Activated CD4-positive, alpha-beta T cell treated with anti-CD3 and anti-CD28 coated beads for 48 hours (primary cell): ENCODE measurements at places on chromosomes 3 and 15.

DNA sequence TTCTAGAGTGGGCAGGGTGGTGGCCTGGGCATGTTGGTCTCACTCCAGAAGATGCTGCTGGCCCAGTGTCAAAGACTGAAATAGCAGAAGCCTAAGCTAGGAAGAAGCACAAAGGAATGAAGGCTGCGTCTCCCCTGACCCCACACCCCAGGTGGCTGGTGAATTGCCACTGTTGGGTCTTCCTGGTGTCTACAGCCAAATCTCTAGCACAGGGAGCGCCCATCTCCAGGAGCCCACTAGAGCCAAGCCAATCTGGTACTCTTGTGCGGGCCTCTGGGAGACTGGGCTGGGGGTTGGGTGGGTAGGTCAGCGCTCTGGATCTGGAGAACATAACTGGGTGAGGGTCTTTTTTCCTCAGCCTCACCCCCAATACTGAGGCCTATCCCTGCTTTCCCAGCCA lies 894 bp downstream of the TUSC2 start:
- DNase-seq: no peak

DNA sequence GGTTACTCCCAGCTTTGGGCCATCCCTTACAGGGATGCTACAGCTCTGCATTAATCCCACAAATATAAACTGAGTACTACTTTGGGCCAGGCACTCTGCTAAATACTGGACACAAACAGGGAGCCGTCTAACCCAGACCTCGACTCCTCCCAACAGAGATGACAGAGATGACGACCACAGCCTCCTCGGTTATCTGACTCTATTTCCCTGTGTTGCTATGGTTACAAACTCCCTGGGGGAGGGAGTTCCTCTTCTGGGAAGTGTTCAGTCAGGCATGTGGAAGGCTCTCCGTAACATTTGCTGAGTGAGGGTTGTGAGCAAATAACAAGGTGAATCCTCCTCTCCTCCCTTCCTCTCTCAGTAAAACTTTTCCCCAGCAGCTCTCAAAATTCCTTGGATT lies 6.7 kb upstream of the CMTM7 start:
- no peak for DNase-seq

- DNase-seq: peak; percentile 37
Measured at GRCh38 chr3:10783360-10784351, 32.4 kb upstream of the SLC6A11 start.

DNA sequence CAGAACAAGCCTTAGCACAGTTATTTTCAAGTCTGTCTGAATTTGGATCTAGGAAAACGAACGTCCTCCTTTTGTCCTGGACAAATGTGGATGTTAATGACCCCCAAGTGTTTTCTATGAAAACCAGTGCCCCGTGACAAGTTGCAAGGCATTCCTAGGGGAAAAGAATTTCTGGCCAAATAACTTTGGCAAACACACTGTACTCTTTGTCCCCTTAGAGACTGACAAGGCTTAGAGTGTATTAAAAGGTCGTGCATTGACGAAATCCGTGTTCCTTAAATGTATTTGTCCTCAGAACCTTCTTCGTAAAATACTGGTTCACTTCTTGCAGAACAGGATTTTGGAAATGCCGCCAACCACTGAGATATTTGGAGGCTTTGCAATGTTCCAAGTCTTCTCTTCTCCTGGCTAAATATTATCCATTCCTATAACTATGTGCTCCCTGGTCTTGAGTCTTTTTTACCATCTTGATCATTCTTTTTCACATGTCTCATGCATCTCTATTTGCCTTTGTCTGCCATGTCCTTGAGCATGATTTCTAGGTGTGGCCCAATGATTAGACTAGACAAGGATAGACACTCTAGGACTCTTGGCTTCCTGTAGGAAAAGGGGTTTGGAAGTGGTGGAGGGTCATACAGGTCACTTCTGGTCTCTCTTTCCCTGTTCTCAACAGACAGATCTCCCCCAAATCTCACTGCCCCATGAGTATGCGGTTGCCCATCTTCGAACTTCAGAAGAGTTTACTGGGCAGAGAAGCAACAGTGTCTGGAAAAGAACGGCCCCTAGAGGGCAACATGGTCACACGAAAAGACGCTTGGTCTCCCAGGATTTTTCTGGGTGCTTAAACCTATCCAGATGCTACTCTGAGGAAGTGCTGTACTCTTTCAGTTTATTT lies 117.5 kb downstream of the EDEM1 start:
- DNase-seq: peak; percentile 65

DNA sequence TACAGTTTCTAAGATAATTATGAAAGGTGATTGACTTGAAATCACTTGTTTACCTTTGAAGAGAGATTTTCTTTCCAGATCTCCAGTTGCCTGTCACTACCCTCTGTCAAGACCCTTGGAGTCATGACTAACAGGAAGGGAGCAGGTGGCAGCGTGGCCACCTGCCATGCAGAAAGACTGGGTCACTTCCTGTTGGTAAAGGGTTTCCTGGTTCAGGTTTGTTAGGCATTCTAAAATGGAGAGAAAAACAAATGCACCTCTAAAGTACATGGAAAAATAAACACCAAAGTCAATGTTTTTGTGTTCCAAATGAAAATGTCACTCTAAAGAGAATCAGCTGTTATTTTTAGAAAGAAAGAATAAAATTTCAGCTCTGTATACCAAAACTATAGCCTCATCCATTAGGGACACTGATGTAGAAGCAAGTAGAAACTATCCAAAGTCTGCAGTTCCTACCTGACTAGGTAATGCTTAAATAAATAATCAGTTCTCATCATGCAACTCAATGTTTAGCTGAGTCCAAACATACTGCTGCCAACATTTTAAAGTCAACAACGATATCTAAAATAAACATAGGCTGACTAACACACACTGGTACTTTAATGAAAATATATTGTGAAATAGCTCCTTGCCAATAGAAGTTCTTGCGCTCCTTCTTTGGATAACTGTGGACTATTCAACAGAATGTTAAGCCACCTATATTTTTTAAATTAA lies 23.9 kb upstream of the TM4SF1 start:
- DNase-seq: no peak

DNA sequence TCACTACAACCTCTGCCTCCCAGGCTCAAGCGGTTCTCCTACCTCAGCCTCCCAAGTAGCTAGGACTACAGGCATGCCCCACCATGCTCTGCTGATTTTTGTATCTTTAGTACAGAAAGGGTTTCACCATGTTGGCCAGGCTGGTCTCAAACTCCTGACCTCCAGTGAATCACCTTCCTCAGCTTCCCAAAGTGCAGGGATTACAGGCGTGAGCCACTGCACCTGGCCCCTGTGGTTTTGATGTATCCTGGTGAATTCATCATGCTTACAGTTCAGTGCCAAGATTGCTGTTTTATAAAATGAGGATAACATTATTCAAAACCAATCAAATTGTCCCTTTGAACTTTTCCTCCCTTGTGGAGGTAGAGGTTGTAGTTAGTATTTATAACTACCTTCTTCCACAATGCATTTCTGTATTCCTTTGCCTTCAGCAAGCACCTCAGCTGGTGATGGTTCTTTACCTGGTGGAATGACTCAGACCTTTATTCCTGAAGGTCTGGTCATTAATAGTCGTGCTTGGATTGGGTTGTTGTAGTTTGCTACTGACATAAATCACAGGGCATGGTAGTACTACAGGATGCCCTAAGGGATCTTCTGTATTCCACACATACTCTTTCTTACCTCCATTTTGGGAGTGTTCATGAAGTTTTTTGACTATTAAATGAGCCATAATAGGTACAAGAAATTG lies 76.9 kb downstream of the UBP1 start:
- no peak for DNase-seq

DNA sequence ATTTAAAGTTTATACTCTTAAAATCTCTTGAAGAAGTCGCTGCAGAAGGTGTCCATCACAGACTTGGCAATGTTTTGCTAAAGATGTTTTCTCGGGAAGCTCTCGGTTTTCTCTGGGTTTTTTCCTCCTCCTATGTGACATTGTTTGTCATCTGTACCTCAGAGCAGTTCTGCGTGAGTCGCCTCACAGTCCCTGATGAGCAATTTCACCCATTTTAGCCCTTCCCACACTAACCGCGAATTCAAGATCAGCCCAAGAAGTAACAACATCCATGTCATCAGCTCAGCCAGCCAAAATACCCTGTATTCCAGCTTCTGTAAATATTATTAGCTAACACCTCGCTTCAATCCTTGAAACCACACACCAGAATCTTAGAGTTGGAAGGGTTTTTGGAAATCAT lies 224.3 kb upstream of the SETMAR start:
- peak; percentile 8 for DNase-seq

DNA sequence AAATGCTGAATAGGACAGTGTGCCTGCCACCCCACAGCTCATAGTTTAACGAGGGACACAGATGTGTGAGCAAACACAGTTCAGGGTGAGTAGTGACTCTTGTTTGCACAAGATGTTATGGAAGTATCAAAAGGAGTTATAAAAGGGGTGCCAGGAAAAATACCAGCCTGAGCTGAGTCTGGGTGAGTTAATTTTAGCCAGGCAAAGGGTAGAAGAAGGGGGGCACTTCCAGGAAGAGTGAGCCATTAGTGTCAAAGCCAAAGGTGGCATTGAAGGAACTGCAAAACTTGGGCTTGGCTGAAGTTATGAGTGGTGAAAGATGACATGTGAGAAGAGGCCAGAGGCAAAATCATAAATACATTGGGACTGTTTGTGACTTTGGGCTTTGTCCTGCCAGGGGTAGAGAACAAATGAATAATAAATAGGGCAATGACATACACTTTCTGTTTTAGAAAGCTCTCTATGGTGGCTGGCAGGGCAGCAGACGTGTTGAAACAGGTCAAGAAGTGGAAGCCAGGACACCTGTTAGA lies 1.9 kb upstream of the SPPL2A start:
- no peak for DNase-seq

DNA sequence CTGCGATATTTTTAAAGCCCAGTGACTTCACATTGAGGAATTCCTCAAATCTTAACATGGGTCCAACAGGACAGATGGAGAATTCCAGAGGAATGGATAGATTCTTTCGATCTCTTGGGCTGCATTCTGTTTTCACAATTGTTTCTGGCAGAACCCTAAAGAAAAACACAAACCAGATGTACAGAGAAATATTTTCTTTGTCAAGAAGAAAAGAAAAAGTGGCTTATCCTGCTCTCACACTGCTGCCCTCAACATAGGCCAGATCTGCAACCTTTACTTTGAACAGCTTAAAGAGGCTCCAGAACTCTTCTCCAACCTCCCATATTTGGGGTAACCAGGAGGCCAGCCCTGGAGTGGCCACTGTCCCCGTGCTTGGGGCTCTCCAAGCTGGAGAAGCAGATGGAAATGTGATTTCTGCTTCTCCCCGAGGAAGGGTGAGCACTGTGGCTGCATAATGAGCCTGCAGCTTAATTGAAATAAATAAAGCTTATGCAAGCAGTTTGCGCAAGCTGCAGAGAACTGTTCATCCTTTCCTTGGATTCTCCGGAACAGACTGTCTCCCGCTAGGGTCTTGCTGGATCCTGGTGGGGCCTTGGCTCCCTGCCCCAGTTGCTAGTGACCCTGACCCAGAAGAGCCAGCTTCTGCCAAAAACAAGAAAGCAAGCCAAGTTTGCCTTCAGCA lies 453.2 kb upstream of the PROK2 start:
- no peak for DNase-seq

- DNase-seq: no peak
Measured at GRCh38 chr3:129612534-129613366, 6.3 kb upstream of the PLXND1 start.

DNA sequence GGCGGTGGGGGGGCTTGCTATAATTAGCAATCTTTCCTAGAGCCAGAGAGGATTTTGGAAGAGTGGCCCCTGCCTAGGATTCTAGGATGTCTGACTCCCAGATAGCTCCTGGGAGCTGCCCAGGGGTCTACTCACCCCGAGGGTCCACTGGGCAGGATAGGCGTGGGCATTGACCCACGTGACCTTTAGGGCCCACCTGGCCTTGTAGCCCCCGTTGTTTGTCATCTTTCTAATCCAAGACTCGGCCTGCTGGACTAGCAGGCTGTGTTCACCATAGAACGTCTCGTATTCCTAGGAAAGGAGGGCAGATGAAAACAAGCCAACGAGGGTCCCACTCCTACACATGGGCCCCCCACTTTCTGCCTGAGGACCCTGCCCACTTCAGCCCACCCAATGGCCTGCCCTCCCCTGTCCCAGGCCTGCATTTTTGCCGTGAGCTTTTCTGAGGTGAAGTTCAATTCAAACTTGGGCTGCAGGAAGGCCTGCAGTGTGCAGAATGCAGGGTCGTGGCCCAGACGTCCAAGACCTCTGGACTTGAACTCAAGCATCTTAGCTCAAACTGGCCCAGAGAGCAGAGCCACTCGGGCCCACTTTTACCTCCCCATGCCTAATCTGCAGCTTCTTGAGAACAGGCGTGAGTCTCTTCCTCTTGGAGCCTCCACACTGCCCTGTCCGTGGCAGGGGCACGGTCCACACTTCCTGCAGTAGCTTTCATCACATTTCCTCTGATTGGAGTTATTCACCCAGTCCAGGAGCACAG lies 41.5 kb downstream of the MUC4 start:
- no peak for DNase-seq

DNA sequence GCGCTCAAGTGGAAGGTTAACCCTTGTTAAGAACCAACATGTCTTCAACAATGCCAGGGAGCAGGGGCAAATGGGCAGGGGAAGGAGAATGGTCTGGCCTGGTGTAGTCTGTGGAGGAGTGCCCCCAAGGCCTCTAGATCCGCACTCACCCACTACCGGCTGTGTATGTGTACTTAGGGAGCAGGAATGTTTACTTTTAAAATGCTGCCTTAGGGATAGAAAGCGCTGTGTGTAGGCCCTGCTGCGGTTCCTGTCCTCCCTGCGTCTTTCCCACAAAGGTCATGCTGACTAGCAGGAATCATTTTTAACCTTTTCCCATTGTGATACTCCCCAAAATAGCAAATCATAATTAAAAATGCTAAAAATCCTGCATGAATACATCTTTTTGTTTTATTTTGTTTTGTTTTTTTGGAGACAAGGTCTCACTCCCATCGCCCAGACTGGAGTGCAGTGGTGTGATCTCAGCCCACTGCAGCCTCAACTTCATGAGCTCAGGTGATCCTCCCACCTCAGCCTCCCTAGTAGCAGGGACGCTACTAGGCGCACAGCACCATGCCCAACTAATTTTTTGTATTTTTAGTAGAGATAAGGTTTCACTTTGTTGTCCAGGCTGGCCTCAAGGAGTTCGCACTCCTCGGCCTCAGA lies 35.9 kb upstream of the CEMIP start:
- DNase-seq: no peak

DNA sequence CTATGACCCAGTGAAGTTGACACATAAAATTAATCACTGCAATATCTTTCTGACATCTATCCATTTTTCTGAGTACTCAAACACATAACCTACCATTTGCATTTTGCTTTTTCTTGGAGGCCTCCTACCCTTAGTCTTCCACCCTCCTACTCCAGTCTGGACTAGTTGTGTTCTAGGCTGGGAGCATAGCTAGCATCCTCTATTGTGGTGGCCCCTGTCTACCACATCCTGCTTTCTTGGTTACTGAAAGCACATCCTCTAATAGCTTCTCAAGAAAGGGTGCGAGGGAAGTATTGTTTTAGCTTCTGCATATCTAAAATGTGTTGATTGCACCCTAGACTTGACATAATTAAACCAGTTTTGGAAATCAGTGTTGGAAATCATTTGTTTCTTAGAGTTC lies 176.5 kb downstream of the THSD4 start:
- DNase-seq: no peak
